Spleen (tissue), 13 donors: ENCODE measurements at places on chromosomes 7 and 10. TPM values are rescaled to one million over a fixed set of nuclear protein-coding genes. Genes with fewer than 3 reads are reported as not detected.

Gene ITGA8
- 48.3 TPM for total RNA-seq

Gene ELN
- total RNA-seq: 39.5 TPM

Gene TMEM196
- not detected for total RNA-seq

Gene ADAM12
- 0.51 TPM for total RNA-seq

Gene MSS51
- 6.5 TPM for total RNA-seq

Gene NOBOX
- not detected for total RNA-seq

Gene ANK3
- 62.3 TPM for total RNA-seq

Gene IL6
- 3.9 TPM for total RNA-seq

Gene TMEM236
- 0.27 TPM for total RNA-seq

GRCh38 chr10:63671317-63671937 is 150.2 kb downstream of the REEP3 start:
- no peak for DNase-seq

DNA sequence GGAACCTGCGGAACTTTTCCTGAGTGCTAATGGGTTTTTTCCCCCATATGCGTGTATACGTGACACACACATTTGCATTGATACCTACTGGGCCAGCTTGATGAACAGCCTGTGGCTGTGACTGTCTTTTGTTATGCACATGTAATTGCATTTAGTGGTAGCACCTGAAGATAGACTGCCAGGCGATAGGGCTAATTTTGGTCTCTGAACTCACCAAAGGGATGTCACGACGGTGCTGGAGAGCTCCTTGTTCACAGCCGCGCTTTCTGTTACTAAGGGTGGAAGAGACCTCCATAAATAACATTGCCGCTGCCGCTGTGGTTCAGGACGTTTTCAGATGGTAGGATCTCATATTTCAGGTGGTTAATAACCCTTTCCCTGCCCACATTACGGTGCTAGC is 133.2 kb downstream of the CAMK1D start:
- peak; percentile 25 for DNase-seq

GRCh38 chr10:96996275-96996965 is 164.3 kb downstream of the LCOR start:
- no peak for DNase-seq

GRCh38 chr7:8295638-8296361 is 33.8 kb upstream of the ICA1 start:
- no peak for DNase-seq

- DNase-seq: peak; percentile 28
Measured at GRCh38 chr10:97136756-97137155, 49.0 kb downstream of the SLIT1 start.

- DNase-seq: no peak
Measured at GRCh38 chr10:63210611-63211196, 77.6 kb downstream of the NRBF2 start.

GRCh38 chr7:27146491-27147198 is 929 bp downstream of the HOXA6 start:
- peak; percentile 24 for DNase-seq

GRCh38 chr10:5574642-5575131 is 49.9 kb downstream of the CALML3 start:
- DNase-seq: peak; percentile 60

DNA sequence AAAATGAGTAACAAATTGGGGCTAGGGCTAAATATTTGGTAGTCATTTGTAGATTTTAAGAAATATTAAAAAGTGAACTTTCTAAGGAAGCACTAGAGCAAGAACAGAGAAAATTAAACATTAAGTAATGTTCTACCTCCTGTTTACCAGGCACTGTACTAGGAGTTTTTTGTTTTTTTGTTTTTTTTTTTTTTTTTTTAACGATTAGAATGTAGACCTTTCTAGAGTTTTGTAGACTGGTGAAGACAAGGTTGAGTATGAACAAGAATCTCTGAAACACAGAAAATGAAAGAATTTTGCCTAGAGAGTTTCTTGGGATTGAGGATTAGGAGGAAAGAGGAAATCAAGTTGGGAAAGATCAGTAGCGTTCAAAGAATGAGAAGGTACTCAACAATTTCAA is 73.6 kb downstream of the SLC37A3 start:
- DNase-seq: no peak

GRCh38 chr7:25886387-25887240 is 265.4 kb upstream of the NFE2L3 start:
- DNase-seq: no peak

- no peak for DNase-seq
Measured at GRCh38 chr10:103870516-103870915, 15.1 kb upstream of the SH3PXD2A start.

GRCh38 chr7:129394101-129394500 is 40.1 kb upstream of the STRIP2 start:
- no peak for DNase-seq

DNA sequence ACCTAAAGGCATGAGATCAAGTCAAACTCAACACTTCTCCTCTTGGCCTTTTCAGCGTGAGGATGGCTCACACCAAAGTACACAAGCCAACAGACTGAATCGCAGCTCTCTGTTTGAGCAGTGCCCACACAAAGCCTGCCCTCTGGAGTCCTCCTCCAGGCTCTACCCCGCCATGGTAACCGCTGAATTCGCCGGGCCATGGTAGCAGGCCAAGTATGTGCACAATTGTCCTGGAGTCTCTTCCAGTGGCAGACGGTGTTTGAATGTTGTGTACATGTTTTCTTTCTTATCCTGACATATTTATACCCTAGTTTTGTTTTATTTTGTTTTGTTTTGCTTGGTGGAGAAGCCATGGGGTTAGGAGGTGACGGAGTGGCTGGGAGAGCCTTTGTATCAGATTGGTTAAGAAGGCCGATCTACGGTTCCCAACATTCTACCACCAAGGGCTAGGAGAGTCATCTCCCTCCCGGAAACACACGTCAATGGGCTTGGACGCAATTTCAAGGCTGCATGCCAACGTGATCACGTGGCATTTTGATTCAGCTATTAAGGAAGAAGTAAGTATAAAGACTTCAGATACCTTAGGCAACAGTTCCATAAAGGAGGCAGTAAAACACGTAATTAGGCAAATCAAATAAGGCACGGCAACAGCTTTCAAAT is 12.1 kb upstream of the SHH start:
- peak; percentile 51 for DNase-seq

DNA sequence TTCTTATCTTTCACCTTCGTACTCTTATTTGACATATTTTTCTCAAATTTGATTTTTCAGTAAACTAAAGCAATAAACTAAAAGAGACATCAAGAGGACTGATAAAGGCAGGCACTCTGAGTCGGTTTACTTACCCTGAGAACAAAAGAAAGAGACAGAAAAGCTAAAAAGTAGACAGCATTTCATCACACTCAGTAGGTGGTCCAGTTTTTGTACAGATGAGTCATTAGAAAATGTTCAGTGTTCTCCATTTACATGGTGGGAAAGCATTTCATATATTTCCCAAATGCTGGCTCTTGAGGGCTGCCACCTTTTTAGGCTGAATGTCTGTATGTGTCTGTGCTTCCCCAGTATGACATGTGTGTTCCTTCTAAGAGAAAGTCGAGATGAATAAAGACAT is 52.7 kb downstream of the NHLRC2 start:
- no peak for DNase-seq
